ENCODE measurements at places on chromosomes 2 and 18.
A peak's percentile ranks its signal among the peaks of the same experiment; 100 is the strongest.

GRCh38 chr2:111164078-111164477 is 43.4 kb downstream of the BCL2L11 start:
- DNase-seq: peak; percentile 33

DNA sequence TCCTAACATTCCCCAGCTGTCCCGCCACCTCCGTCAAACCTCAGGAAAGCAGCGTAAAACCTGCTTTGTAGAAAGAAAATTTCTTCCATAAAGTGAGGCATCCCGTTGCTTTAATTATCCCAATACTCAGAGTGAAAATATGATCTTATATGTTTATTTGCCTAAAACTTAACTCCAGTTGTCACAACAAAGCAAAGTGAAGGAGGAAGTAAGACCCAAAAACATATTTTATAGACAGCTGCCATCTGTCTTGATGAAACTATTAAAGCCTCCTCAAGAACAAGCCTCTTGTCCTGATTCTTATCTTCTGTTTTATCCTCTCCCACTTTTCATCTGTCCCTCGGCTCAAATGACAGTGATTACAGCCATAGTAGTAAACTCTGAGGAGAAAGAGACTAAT is 28.9 kb upstream of the LPIN2 start:
- no peak for DNase-seq

DNA sequence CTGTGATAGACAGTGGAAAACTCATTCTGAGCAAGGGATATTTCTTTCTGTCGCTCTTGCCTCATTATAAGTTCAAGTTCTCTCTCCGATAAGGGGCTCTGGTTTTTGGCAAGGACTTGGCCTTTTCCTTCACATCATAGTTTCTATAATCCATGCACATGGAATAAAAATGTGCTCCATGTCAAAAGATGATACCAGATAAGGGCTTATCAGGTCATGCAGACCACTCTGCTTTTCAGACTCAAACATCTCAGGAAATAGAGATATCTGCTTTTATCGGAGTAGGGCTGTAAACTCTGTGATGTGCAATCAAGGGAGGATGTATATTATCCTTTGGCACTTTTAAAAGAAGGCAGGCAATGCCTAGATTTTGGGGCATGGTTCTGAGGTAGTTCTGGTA is 45.0 kb upstream of the DARS1 start:
- no peak for DNase-seq

DNA sequence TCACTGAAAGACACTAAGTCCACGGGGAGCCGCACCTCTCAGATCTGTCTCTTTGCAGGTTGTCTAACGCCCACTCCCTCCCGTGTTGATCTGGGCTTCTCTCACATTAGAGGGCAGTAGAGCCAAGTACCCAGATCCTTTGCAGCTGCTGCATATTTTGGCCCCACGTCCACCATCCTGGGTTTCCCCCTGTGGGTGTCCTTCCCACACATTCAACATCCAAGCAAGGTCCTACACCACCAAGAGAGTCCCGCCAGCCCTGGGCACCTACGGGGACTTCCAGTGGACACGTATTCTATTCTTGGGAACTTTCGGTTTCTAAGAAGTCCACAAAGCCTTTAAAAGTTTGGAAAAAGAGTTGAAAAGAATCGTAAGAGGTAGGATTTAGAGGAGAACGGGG is 116.6 kb downstream of the ATL2 start:
- DNase-seq: no peak

- peak; percentile 82 for DNase-seq
Measured at GRCh38 chr18:49858309-49859020, 45.1 kb upstream of the ACAA2 start.

GRCh38 chr2:232348936-232349335 is 29.6 kb upstream of the ALPP start:
- DNase-seq: no peak

DNA sequence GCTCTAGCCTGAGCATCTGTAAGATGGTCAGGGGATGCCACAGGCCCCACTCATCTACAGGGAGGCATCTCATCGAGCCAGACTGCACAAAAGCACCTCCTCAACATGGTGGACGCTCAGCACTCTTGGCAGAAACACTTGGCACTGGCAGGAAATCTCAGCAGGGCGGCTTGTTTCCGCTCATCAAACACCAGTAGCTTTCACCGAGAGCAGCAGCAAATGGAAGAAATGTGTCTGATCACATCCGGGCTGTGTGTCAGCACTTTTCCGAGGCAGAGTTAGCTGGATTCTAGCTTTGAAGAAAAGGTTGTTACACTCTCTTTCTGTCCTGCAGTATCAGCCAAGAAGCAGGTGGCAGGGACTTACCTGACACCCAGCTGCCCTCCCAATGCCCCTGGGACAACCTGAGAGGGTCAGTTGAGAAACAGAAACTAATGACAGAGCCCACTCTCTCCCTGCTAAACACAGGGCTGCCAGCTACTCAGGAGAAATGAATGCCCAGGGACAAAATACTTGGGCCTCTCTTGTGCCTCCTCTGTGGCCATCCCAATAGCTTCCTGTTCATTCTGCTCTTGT is 68.9 kb upstream of the FZD7 start:
- no peak for DNase-seq

DNA sequence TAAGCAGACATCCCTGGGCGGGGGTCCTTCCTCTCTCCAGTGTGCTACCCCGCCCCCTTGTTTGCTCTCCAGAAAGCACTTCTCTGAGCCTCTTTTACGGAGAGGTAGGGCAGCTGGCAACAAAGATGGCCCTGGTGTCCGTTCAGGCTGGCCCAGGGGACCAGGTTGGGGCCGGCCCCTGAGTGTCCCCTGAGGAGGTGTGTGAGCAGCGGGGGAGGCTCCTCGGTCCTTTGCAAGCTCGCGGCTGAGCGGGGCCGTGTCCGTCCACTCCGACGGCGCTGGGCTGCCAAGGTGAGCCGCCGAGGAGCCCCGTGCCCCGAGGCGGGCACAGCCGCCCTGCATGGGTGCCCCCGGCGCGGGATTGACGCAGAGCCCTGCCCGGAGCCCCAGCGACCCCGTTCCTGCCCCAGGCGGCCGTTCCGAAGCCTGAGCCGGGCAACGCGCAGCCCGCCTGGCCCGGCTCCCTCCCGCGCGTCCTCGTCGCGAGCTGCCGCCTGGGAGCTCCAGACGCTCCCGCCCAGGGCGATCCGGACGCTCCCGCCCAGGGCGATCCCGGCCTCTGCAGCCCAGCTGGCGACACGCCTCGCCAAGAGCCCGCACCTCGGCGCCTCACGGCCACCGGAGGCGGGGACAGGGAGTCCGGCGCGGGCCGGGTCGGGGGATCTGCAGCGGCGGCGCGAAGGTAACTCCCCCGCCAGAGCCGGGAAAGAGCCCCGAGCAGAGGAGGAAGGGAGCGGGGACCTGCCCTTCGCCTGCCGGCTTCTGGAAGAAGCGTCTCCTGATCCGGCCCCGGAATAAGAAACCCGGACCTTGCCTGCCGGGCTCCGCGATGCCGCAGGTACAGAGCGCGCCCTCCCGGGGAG is at the start of gene PROKR1:
TSS of gene PROKR1 (plus strand) at position 569 of the 863 bp plus-strand sequence. CDS start 2,243 bp downstream, outside the sequence.
- DNase-seq: peak; percentile 79

GRCh38 chr18:78561757-78562510 is 417.7 kb upstream of the SALL3 start:
- DNase-seq: no peak

GRCh38 chr2:149320362-149320761 is 10.0 kb upstream of the LYPD6 start:
- DNase-seq: no peak

GRCh38 chr2:240246173-240246820 is 105.8 kb upstream of the OTOS start:
- no peak for DNase-seq

DNA sequence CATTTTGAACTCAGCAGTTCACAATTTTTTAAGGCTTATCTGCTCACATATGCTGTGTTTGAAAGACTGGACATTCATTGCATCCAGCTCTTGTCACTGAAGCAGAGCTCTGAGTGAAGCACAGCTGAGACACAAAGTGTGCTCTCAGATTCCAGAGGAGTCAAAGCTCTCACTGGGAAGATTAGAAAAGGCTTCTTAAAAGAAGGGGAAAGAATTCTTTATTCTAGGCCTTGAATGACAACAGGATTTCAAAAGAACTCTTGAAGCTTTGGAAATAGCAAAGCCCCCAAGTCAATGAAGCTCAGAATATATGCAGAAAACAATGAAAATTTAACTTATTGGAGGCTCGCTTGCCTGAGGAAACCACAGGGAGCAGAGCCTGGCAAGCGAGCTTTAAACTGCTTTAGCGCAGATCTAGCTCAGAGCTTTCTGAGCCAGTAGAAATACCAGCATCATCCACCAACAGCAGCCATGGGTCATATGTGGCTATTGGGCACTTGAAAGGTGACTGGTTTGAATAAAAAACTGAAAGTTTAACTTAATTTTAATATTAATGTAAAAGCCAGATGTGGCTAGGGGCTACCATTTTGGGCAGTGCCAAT is 369.7 kb downstream of the OSR1 start:
- DNase-seq: no peak

DNA sequence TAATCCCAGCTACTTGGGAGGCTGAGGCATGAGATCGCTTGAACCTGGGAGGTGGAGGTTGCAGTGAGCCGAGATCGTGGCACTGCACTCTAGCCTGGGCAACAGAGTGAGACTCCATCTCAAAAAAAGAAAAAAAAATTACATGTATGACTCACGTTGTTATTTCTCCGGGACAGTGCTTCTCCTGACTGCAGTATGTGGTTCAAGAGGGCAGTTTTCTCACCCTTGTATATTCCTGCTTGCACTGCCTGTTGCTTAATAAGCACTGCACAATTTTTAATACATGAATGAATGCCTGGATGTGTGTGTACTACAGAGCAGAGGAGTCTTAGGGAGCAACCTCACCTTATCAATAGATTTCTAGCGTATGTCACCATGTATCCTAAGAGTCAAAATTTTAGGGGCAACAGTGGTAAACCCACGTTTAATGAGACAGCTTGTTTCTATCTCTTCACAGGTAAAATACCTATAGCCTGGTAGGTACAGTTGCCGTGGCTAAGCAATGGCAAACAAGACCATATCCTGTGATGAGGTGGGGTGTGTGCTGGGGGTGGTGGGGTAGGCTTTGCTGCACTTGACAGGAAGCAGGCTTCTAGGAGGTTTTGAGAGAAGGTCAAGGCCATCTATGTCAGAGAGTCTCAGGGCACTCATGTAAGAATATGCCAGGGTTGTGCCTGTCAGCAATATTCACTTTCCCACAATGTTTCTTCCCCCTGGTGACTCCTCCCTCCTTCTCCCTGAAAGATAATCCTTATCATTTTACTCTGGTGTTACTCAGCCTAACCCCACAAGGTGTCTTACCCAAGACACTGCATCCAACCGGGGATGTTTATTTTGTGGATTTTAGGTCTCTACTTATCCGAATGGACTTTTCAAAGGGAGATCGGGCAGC is 36.9 kb upstream of the MEX3C start:
- no peak for DNase-seq

- DNase-seq: no peak
Measured at GRCh38 chr2:197784956-197785941, at the start of gene BOLL. TSS of gene BOLL (minus strand) at chr2:197785319. CDS start at chr2:197781850, 3,469 bp downstream.

DNA sequence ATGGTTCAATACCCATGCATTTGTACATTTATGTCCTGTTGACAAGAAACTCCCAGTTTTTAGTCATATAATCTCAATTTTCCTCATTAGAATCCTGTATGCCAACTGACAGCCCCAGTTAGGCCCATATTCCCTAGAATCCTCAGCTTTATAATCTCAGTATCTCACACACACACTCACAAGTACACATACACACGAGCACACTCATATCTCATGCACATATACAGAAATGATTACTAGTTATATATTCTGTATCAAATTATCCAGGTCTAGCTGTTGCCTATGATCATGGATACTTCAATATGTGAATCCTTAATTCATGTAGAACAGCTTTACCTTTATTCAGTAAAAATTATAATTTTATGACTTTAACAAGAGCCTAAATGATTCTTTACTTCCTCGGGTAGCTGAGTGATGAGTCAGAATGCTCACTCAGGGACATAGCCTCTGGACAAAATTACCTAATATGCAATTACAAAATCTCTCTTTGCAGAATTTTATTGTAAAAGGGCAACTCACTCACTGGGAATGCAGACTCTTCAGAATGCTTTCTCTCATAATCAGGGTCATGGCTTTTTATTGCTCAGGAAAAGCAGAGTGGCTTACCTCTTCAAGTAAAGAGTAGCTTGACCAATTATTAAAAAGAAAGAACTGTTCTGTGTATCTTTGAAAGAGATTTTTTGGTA is 193.6 kb upstream of the PIK3C3 start:
- no peak for DNase-seq

- DNase-seq: peak; percentile 42
Measured at GRCh38 chr2:126880324-126880723, 18.4 kb upstream of the TEX51 start.

DNA sequence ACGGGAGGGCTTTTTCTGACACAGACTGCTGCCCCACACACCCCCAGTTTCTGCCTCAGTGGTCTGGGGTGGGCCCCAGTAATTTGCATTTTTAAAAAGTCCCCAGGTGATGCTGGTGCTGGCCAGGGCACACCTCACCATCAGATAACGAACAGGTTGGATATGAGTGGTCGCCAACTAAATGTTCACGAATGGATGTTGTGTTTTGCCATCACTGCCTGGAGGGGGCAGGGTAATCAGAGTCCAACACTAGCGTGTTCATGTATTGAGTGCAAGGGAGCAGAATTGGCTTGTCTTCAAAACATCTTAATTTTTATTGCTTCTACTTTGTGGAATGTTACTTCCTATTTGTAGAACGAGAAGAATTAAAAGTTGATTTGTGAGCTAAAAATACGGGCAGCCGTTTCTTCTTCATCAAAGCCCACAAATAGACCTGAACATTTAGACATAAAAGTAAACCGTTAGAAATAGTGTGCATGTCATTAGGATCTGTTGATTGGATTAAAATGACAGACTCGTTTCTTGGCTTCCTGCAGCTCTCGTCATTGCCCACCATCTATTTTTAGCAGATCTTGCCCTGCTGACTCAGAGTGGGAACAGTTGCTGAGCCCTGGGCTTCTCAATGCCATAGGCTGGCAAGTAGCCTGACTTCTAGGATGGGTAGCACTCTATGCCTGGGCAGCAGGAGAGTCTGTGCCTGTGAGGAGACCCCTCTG is 45.2 kb downstream of the NCK2 start:
- DNase-seq: no peak
